Dermis blood vessel endothelial cell (primary cell): ENCODE measurements at places on chromosomes 3 and 15. TPM values are rescaled to one million over a fixed set of nuclear protein-coding genes. Genes with fewer than 3 reads are reported as not detected.

FETUB gene
- total RNA-seq: not detected in 2 replicates

C2CD4A gene
- total RNA-seq: 1.5 and 2.7 TPM in 2 replicates

AP3B2 gene
- total RNA-seq: 0.17 TPM in 1 of 2 replicates, not detected in the other

CEP70 gene
- 16.9 and 18.0 TPM in 2 replicates for total RNA-seq

TNFAIP8L3 gene
- total RNA-seq: 49.9 and 79.0 TPM in 2 replicates

PLCB2 gene
- total RNA-seq: under 0.01 and 0.05 TPM in 2 replicates

SHC4 gene
- total RNA-seq: 0.17 and 0.23 TPM in 2 replicates

GABRR3 gene
- total RNA-seq: not detected in 2 replicates

TGM5 gene
- total RNA-seq: not detected in 2 replicates

DUOXA1 gene
- not detected in 2 replicates for total RNA-seq

OR5K2 gene
- total RNA-seq: not detected in 2 replicates

FHIT gene
- 0.51 and 0.56 TPM in 2 replicates for total RNA-seq

OXTR gene
- 4.6 and 5.3 TPM in 2 replicates for total RNA-seq

HRG gene
- total RNA-seq: not detected in 2 replicates

RARB gene
- total RNA-seq: 1.2 and 1.5 TPM in 2 replicates

C3orf85 gene
- not detected in 2 replicates for total RNA-seq

VEPH1 gene
- total RNA-seq: 8.2 and 35.9 TPM in 2 replicates

HCN4 gene
- total RNA-seq: not detected in 2 replicates

TRH gene
- total RNA-seq: not detected in 2 replicates

CLDN18 gene
- total RNA-seq: not detected in 2 replicates

KNL1 gene
- total RNA-seq: 7.5 and 37.5 TPM in 2 replicates

COL6A5 gene
- not detected in 2 replicates for total RNA-seq

GRK7 gene
- total RNA-seq: not detected in 2 replicates

PCSK6 gene
- 24.0 and 24.8 TPM in 2 replicates for total RNA-seq

ADCY5 gene
- total RNA-seq: 0.17 and 1.3 TPM in 2 replicates

TTC23 gene
- 28.2 and 28.3 TPM in 2 replicates for total RNA-seq

NPAP1 gene
- total RNA-seq: not detected in 2 replicates

ROPN1 gene
- not detected in 2 replicates for total RNA-seq

PPM1M gene
- 20.6 and 25.0 TPM in 2 replicates for total RNA-seq

GOLGA8S gene
- total RNA-seq: 0.05 TPM in 1 of 2 replicates, not detected in the other

EXD1 gene
- total RNA-seq: not detected in 2 replicates

TRIM42 gene
- total RNA-seq: not detected in 2 replicates

C3orf38 gene
- total RNA-seq: 22.6 and 25.0 TPM in 2 replicates

GUCA1C gene
- total RNA-seq: 0.19 TPM in 1 of 2 replicates, not detected in the other

RNF123 gene
- 30.5 and 35.6 TPM in 2 replicates for total RNA-seq

THBS1 gene
- total RNA-seq: 7,970 and 9,720 TPM in 2 replicates

ITPR1 gene
- 47.5 and 59.7 TPM in 2 replicates for total RNA-seq
